ENCODE measurements at places on chromosomes 4 and X.

GRCh38 chrX:119455264-119455663 is 13.0 kb upstream of the SLC25A5 start:
- DNase-seq = no peak

GRCh38 chr4:129322920-129323319 is 227.0 kb downstream of the C4orf33 start:
- no peak for DNase-seq

DNA sequence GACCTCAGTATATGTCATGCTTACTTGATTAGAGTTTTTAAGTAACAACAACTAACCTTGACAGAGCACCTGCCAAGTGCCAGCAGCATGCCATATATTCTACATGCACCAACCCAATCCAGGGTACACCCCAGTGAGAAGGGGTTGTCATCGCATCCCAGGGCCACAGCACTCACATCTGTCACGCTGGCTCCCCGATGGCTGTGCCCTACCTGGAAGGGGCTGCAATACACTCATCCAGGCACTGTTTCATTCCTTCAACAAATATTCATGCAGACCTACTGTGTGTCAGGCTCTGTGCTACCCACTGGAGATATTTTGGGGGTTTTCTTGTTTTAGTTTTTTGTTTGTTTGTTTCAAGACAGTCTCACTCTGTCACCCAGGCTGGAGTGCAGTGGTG is 49.5 kb downstream of the PPP2R2C start:
- no peak for DNase-seq

- DNase-seq = no peak
Observed at GRCh38 chr4:137474711-137475301, 57.5 kb downstream of the PCDH18 start.

DNA sequence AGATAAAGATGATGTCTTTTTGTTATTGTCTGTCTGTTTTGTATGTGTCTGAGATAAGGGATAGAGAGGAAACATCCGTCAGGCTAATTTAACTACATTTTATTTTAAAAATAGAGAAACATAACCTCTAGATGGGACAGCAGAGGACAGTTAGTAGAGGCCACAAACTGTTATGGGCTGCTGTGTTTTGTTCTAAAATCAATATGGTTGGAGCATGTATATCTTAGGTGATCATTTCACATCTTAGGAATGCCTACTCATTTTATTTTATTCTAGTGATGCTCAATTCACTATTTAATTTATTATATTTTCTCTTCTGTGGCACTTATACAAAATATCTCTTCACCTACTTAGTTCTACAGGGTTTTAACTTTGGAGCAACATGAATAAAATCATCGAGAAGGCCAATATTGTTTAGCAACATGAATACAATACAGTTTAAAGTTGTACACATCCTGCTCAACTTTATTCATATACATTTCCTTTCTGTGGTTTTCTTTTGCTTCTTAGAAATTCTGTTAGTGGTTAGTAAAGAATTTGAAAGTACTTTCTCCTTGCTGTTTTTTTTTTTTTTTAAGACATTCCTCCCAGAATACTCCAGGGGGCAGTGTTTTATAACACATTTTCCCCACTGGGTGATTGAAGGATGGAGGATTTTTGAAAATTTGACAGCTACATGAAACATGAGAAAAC is 392.9 kb downstream of the UNC5C start:
- no peak for DNase-seq

GRCh38 chrX:68199062-68199848 is 234.0 kb downstream of the OPHN1 start:
- no peak for DNase-seq

- no peak for DNase-seq
Observed at GRCh38 chrX:115367455-115367854, 77.9 kb downstream of the LUZP4 start.

- DNase-seq = no peak
Observed at GRCh38 chr4:1873776-1874175, 2.6 kb downstream of the NSD2 start.

- DNase-seq = no peak
Observed at GRCh38 chr4:41334182-41334581, 77.5 kb downstream of the UCHL1 start.

- DNase-seq = no peak
Observed at GRCh38 chr4:24473309-24473721, 111.0 kb downstream of the DHX15 start.

- no peak for DNase-seq
Observed at GRCh38 chr4:80062527-80062926, 10.5 kb downstream of the ANTXR2 start.

DNA sequence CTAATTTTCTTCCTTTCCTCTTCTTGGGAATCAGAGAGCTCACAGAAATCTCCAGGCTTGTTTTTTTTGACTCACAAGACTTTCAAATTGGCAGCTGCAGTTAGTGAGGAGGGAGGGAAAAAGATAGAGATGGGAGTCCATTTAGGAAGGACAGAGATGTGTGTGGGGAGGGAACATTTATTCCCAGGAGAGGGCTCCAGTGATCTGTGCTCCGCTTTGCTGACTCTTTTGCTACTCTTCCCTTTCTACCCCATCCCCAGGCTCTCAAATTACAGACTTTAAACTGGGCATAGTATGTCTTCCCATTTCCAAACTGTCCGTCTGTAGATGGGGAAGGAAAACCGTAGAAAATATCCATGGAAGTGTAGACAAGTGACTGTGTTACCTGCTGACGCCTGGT is 39.1 kb upstream of the UCP1 start:
- DNase-seq = no peak

DNA sequence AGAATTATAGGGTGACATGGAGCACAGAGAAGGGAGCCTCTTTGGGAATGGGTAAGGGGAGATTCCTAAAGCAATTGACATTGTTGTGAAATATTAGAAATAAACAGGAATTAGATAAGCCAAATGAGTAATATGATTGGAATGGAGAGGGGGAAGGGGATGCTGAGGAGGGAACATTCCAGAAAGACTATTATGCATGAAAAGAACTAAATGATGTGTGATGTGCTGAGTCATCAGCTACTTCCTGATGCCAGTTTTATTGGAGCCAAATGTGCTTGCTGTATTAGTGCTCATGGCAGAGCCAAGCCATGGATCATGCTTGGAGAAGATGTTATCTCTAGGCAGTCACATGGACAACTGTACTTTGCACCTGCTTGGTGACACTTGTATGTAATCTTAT is 189.0 kb upstream of the HCCS start:
- DNase-seq = no peak

GRCh38 chr4:42683393-42683792 is 26.5 kb upstream of the ATP8A1 start:
- no peak for DNase-seq

DNA sequence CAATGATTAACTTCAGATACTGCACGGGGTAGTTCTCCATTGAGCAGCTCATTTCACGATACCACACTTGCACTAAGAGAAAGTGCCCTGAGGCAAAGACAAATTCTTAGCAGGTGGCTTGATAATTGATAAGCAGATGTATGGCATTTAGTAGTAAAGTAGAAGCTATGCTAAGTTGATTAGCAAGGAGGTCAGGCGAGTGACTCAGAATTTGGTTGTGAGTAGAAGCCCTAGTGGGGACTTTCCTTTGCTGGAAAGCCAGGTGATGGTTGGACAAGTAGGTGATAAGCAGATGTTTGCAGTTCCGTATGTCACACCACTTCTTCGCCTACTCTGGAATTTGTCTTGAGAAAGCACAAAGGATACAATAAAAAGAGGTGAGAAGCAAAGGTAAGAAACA is 58.7 kb downstream of the TLL1 start:
- DNase-seq = no peak

GRCh38 chrX:41350976-41351569 is 17.1 kb downstream of the DDX3X start:
- DNase-seq = no peak

GRCh38 chrX:124573468-124573867 is 227.1 kb downstream of the SH2D1A start:
- no peak for DNase-seq

- no peak for DNase-seq
Observed at GRCh38 chr4:96675416-96675815, 835.5 kb downstream of the PDHA2 start.

DNA sequence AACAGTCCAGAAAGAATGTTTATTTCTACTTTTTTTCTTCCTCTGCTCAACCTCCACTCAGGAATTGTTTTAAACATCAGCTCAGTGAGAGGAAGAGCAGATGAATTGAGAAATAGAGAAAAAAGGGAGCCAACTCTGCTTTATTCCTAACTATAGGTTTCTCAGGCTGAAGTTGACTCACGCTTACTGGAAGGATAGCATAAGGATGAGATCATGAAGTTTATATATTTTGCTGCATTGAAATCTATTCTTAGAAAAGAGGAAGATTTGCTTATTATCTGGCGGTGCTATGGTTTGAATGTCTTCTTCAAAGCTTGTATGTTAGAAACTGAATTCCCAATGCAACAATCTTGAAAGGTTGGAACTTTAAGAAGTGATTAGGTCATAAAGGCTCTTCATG is 1673.4 kb upstream of the PCDH7 start:
- no peak for DNase-seq

GRCh38 chrX:30653415-30654131 is at the start of gene GK:
Gene GK, plus strand, starts transcription at chrX:30653423. Its CDS starts 115 bp downstream, at chrX:30653538.
- DNase-seq = no peak

DNA sequence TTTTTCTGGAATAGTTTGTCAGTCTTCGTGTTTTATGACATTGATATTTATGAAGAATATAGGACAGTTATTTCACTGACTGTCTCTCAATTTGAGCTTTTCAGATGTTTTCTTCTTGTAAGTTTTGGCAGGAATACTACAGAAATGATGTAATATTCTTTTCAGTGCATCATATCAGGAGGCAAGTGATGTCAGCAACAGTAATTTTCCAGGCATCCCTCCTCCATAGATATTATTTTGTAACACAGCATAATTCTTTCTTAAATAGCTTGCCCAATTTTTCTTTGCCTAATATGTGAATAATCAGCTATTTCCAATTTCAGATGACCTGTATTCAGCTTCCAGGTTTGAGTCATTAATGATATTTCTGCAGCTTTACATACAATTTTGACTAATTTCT is 211.1 kb downstream of the ADGRL3 start:
- no peak for DNase-seq

- DNase-seq = no peak
Observed at GRCh38 chr4:48346594-48346993, 5.3 kb downstream of the SLAIN2 start.

GRCh38 chr4:81756973-81757372 is 285.3 kb upstream of the RASGEF1B start:
- DNase-seq = no peak

GRCh38 chrX:112510629-112511028 is 169.1 kb downstream of the LHFPL1 start:
- DNase-seq = no peak

DNA sequence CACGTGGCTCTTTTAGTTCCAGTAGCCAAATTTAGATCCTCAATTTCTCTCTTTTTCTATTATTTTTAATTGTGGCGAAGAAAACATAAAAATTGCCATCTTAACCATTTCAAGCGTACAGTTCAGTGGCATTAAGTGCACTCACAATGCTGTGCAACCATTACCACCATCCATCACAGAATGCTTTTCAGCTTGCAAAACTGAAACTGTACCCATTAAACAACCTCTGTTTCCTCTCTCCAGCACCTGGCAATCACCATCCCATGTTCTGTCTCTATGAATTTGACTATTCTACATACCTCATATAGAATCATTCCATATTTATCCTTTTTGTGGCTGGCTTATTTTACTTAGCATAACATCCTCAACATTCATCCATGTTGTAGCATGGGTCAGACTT is 74.9 kb downstream of the METTL14 start:
- DNase-seq = no peak

DNA sequence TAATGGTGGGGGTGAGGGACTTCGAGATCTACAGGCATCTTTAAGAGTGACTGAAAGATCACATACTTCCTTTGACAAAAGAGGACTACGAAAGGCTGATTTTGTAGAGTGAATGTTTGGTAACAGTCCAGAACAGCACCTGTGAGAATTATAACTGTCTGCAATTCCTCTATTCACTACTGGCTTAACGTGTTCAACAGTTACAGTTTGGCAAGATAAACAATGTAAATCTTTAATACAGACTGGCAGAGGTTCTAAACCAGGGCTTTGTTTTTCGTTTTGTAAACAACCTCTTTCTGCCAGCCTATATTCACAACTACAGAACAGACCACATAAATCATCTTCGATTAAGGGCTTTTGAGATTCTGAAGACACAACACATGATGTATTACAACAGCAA is 66.9 kb downstream of the NCAPG start:
- no peak for DNase-seq

DNA sequence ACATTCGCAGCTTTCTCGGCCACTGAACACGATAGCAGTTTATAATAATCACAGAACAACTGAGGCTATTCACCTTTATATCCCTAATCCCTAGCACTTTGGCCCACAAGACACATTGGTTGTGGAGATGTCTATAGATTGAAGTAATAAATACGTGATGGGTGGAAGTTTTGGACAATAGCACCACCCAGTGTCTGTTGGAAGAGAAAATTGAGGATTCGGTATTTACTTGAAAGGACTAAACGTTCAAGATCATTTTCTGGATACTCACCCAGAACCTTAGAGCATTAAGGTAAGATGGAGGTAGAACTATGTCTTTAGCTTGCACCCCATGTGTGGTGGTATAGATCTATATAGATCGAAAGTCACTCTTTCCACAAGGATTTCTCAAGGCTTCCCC is 787 bp upstream of the TMSB15A start:
- DNase-seq = no peak

GRCh38 chr4:56217343-56217890 is 169.9 kb downstream of the AASDH start:
- no peak for DNase-seq

DNA sequence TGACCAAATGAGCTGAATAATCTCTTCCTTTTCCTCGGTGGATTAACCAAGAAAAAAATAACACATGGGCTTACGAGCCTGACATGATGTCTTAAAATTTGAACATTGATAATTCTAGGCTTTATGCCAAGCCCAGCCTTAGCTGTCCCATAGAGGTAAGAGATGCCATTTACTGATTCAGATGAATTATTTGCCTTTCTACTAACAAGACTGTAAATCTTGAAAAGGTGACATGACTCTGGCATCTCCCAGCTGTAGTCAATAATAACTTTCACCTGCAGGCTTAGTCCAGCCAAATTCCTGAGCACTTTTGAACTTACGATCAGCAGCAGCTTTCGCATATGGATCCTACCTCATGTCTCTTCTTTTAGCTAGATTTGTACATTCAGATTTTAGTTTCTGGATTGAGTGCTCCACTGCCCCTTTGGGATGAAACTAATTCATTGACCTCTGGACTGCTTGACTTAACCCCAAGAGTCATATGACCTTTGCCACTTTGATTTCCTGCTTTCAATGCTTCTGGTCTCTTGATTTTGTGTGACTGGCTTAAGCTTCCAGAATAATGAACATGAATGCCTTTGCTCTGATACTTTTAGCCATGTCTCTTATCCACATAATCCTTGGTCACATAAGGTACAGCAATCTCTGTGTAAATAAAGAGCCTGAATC is 876.4 kb upstream of the SLIT2 start:
- DNase-seq = no peak

GRCh38 chr4:34293459-34293858 is 1950.9 kb downstream of the ARAP2 start:
- DNase-seq = no peak

- no peak for DNase-seq
Observed at GRCh38 chrX:38341442-38341841, 11.0 kb upstream of the OTC start.

Data from activated CD8-positive, alpha-beta memory T cell treated with anti-CD3 and anti-CD28 coated beads for 1 hour (primary cell).